ENCODE measurements at places on chromosomes 5 and 9.

DNA sequence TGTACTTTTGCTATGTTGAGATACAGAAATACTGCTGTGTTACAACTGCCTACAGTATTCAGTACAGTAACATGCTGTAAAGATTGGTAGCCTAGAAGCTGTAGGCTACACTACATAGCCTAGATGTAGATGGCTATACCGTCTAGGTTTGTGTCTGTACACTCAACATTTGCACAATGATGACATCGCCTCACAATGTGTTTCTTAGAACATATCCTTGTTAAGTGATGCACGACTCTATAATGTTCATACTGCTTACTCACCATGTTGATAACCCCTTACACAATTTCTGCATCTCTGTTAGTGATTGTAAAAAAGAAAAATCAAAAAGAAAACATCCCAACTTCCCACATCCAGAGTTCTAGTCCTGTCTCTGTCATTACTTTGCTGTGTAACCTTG lies 450.0 kb downstream of the CCDC171 start:
- no peak for DNase-seq

DNA sequence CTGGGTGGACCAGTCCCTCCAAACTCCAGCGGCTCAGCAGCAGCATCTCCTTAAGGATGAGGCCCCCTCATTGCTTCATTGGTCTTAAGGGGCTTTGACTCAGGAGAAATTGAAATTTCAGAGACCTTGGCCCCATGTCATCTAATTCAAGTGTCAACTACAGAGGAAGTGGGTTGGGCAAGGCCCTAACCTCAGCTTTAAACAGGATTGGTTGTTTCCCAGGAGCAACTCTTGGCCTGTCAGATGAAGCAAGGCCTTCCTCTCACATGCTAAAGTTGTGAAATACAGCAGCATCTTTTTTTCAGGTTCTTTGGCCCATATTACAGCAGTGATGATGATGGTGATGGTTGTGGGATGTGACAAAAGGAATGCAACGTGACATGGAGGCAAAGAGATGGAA lies 348.3 kb downstream of the ICE1 start:
- DNase-seq, result no peak

- DNase-seq, result no peak
These were observed 332.3 kb downstream of the PLK2 start for GRCh38 chr5:58127255-58128220.

- DNase-seq, result no peak
These were observed 868.5 kb downstream of the MAT2B start for GRCh38 chr5:164373876-164374275.

- no peak for DNase-seq
These were observed 2.7 kb downstream of the NDUFB6 start for GRCh38 chr9:32570262-32570661.

Measured in stimulated activated CD4-positive, alpha-beta T cell treated with anti-CD3 and anti-CD28 coated beads, Interleukin-2, amount 100 ng/mL, for 48 hours (primary cell).